AG04449 (cell line): ENCODE measurements at places on chromosomes 5 and 9.

- no peak for DNase-seq
These were observed 5.5 kb downstream of the FSTL4 start for GRCh38 chr5:133606835-133607234.

DNA sequence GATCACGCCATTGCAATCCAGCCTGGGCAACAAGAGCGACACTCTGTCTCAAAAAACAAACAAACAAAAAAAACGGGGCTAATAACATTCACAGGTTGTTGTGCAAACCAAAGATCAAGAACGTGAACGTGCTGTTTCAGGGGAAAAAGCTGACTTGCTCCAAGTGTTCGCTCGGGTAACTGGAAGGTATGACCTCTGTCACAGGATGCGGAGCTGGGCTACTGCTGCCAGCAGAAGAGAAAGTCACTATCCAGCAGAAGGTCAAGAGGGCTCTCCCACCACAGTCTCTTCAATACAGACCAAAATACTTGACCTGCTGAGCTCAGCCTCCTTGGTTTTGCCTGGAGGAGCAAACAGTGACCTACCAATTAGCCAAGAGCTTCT is 59.7 kb downstream of the ABCA1 start:
- no peak for DNase-seq

- DNase-seq, result peak; percentile 67
These were observed 13.6 kb downstream of the NIPAL4 start for GRCh38 chr5:157473383-157474320.

GRCh38 chr5:133111299-133111698 is 59.5 kb downstream of the HSPA4 start:
- DNase-seq, result peak; percentile 17

GRCh38 chr9:132094314-132094791 is 14.7 kb upstream of the MED27 start:
- peak; percentile 72 for DNase-seq

GRCh38 chr9:16268067-16268881 is 602.2 kb downstream of the BNC2 start:
- no peak for DNase-seq

DNA sequence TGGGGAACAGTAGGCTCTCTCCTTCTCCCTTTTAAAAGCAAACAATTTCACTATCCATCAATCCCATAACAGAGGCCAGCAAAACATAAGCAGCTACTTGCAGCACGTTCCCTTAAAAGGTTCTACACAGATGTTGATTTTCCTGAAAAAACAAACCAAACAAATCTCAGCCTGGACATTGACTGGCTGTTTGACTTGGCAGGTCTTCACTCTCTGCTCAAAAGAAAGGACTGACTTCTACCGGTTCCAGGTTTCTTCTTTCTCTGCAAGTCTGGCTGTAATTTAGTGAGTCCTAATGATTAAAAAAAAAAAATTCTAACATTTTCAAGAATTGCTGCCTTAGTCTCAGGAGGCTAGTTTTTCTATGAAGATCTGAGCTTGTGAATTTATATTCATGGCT is 203.1 kb upstream of the EFNA5 start:
- DNase-seq, result no peak

GRCh38 chr5:151925340-151925739 is 689 bp upstream of the GLRA1 start:
- DNase-seq, result no peak

DNA sequence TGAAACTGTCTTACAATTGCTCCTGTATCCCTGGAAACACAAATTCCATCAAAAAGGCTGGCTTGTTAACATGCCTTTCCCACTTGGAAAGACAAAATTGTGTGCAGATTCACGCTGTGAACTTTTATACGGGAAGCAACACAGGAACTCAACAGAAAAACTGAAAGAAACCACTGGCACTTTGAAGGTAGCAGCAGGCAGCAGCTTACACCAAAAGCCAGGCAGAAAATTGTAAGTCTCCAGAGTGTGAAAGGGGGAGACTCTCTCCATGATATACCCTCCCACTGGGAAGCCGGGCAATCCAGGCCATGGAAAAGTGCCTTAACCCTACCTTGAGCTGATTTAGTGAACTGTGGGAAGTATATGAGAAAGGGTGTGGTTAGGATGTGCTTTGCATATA is 943.7 kb downstream of the CDH18 start:
- no peak for DNase-seq

GRCh38 chr9:11892401-11892800 is 800.8 kb upstream of the TYRP1 start:
- DNase-seq, result no peak

- DNase-seq, result no peak
These were observed 291.7 kb downstream of the TRPM3 start for GRCh38 chr9:70829591-70830265.

GRCh38 chr9:134891713-134892112 is 11.1 kb downstream of the FCN2 start:
- no peak for DNase-seq

- DNase-seq, result no peak
These were observed 3.2 kb downstream of the ZNF618 start for GRCh38 chr9:113879318-113879717.

DNA sequence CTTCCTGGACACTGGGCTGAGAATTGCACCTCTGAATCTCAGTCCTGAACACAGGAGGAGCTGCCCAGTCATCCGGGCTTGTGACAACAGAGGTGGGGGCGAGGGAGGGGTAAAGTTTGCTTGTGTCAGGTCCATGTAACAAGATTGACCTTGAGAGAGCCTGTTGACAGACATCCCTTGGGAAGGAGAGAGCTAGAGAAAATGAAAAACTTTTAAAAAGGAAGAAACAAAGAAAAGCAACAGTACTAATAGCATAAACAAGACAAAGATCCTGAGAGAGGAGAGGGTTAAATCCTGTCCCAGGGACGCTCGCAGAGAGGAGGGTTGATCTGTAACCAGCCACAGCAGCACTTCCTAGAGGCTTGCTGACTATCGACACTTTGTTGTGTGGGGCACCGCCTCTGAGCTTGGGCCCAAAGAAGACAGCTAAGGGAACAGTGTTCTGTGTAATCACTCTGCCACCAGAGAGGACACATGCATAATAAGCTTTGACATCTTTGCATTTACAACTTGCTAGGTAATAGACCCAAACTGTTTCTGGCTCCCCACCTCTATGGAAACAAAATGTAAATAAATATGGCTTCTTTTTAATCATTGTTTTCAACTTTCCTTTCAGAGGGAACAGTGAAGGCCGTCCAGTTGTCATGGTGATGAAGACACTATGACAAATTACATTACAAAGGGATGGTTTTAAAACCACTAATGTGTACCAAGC is 363.7 kb downstream of the CSNK1G3 start:
- no peak for DNase-seq

DNA sequence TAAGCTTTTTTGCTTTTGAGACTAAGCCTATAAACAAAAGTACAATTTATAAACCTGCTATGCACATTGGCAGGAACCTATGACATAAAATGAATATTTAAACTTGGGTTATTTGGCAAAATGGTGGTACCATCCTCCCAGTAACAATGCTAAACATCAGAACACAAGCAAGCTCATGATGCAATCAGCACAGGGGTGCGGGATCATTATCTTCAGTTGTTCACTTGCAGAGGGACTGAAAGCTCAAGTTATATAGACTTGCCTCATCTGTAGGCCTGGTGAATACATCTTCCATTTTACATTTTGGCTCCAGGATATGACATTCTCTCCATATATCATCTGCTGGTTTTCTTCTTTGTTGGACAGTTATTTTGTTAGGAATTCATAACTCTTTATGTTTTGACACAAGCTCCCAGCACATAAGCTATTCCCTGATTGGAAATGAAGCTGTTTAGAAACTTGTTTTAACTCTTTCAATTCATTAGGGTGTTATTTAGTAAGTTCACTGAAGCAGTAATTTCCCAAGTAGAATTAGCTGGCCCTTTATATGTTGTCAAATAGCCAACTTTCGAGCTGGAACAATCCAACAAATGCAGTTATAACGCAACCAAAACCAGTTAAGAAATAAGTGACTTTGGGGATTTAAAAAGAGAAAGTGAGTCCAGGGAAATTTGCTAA is 124.7 kb upstream of the LIFR start:
- no peak for DNase-seq

DNA sequence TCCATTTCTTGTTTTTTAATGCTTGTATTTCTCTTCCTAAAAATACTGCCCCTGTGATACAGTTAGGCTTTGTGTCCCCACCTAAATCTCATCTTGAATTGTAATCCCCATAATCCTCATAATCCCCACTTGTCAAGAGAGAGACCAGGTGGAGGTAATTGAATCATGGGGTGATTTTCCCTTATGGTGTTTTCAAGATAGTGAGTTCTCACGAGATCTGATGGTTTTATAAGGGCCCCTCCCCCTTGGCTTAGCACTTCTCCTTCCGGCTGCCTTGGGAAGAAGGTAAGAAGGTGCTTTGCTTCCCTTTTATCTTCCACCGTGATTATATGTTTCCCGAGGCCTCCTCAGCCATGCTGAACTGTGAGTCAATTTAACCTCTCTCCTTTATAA is 227.4 kb downstream of the MAN2A1 start:
- no peak for DNase-seq

DNA sequence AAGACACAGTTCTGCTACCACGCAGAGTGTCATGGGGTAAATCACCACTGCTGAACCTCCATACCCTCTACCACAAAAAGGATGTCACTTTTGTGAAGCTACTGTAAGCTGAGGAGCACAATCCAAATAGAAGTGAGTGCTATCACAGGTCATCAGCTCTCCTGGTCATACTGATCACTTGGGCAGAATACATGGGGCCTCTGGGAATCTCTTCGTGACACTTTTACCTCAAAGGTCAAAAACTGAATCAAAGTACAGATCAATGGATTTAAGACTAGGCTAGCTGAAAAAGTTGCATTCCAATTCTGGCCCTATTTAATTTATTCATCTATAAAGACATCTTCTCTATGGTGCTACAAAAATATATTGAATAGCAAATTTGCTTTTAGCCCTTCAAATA is 115.5 kb downstream of the MPDZ start:
- DNase-seq, result no peak

DNA sequence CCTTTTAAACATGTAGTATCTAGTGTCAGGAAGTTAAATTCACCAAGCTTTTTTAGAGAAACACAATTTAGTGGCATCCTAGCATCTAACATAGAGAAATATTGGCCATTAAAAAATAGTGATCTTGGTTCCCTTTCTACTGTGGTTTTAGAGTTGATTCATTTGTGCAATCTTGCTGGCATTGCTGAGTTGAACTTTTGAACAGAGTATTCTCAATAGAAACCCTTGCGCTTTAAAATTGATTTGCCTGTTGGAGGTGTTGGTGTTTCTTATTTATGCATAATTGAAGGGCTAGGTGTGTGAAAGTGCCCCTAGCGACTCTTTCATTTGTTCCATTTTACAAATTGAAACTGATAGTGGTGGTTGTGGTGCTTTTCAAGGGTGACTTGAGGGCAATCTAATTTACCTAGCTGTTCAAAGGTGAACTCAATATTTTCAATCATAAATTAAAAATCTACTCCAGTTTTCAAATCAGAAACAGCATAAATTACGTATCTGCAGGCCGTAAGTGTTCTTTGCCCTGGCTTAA is 73.0 kb upstream of the MPDZ start:
- DNase-seq, result no peak

DNA sequence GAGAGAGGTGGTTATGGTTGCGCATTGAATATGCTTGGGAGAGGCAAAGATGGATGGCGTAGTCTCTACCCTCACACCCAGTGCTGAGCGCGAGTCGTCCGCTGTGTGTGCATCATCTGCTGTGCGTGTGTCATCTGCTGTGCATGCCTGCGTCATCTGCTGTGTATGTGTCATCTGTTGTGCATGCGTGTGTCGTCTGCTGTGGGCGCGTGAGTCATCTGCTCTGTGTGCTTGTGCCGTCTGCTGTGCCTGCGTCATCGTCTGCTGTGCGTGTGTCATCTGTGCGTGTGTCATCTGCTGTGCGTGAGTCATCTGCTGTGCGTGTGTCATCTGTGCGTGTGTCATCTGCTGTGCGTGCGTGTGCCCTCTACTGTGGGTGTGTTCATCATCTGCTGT is 68.0 kb upstream of the IRX4 start:
- no peak for DNase-seq

GRCh38 chr9:114538241-114538640 is 33.0 kb upstream of the WHRN start:
- no peak for DNase-seq

- no peak for DNase-seq
These were observed 1.6 kb downstream of the MGAT4B start for GRCh38 chr5:179805070-179805528.

DNA sequence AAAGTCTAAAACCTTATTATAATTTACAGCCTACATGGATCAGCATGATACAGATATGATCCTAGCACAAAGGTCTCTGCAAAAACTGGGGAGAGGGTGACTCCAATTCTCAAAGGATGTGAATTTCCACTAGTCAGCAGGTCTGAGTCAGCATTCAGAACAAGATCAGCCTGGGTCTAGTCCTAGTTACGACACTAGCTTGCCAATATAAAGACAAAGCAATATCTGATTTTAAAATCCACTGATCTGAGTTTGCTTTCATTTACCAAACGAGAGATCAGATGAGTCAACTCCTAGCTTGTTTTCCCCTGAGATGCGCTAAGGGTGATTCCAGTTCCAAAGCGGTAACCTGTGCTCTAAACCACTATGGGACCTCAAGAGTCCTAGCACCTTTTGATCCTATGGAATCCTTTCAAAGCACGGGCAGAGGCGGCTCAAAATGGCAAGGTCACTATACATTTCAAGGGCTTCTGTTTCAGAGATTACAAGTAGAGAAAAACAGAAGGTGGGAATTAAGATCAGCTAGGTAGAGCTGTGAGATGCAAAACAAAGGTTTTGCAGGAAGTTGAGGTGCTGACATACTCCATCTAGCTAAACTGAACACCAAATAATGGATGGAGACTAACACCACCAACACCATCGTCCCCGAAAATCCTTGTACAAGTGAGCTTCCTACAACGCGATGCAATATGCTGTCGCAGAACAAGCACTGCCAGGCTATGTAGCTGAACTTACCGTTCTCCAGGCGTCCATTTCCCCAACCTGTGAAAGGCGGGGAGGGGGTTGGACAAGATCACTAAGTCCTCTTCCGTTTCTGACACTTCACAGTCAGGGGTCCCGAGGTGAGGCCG is 906 bp downstream of the SLC25A51 start:
- no peak for DNase-seq
